ENCODE measurements at places on chromosomes 7 and 10.

GRCh38 chr10:86357041-86357440 lies 9.6 kb downstream of the GRID1 start:
- DNase-seq, result no peak

- DNase-seq, result no peak
Measured at GRCh38 chr10:71850021-71850742, 869 bp downstream of the PSAP start.

DNA sequence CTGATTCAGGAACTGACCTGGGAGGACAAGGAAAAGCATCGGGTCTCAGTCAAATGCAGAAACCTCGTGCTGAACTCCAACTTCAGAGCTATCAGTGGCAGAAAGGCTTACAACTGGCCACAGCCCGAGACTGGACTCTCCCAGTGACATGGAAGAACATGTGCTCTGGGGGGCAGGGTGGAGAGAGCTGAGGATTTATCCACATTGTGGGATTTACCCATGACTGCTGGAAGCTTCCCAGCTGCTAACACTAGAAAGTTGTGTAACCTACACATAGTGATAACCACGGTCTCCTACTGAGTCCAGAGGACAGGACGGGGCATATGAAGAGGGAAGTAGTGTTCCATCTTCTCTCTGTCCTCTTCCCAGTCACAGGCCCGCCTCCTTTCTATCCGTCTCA lies 103.4 kb downstream of the ITIH5 start:
- DNase-seq, result no peak

DNA sequence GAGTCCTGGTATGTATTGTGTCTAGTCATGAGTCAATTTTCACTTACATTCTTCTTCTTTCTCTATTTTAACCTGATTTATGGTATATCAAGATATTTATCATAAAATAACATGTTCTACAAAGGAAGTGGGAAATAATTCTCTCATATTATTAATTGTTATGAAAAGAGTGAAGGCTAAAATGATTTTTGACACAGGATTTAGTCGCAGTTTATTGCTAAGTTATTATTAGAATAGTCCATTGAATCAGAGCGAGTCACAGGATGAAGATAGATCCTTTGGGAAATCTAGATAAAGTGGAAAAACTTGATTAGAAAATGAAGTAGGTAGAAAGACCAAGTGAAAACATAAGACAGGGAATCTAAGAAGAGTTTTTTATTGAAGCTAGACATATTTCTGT lies 184.3 kb upstream of the DGKB start:
- DNase-seq, result no peak

DNA sequence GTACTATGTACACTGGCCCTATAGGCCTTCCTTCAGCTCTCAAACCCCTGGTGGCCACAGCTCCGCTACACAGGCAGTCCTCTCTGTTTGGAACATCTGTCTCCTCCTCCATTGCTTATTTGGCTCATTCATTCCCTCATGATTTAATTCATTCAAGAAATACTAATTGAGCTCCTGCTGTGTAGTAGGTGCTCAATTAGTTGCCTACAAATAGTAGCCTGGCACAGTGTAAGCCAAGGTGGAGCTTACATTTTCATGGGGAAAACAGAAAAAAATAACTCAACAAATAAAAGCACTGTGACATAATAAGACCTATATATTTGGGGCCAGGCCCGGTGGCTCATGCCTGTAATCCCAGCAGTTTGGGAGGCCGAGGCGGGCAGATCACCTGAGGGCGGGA lies 3.4 kb upstream of the FIS1 start:
- no peak for DNase-seq

Data from CD4-positive, alpha-beta T cell treated with Interferon alpha-2 for 1 hour (primary cell).